Fibroblast of skin of back (primary cell): ENCODE measurements at places on chromosomes 4 and X.

GRCh38 chr4:36773467-36773866 lies 471.1 kb upstream of the NWD2 start:
- no peak for DNase-seq

DNA sequence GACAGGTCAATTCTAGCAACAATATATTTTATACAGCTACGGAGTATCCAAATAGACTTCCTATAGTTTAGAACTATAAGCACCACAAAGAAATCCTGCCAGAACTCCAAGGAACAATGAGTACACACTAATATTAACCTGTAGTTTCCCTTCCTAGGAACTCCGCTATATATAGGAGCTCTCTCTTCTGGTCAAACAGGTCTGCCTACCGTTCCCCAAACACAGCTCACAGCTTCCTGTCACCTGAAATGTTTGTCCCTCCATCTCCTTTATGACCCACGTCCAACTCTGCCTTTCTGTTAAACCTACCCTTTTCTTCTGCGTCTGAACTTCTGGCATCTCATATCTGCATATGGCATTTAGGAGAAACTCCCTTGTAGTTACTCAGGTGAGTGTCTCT lies 10.5 kb upstream of the GJB1 start:
- no peak for DNase-seq

DNA sequence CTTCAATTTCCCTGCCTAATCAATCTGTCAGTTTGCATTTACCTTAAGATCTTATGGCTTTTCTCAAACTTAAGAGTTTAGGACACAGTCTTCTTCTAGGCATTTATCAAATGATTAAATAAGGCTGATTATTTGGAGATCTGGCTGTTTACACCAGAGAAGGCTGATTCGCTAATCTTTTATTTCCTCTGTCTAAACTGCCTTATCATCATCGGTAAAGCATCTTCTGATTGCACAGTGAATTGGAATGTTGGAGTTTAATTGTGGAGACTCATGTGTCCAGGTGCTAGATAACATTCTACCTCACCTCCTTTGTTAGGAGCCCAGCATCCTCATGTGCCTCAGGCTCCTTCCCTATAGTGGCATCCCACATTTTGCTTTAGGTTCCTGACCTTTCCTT lies 100.3 kb upstream of the DDIT4L start:
- peak; percentile 39 for DNase-seq

GRCh38 chrX:124771292-124771691 lies 424.9 kb downstream of the SH2D1A start:
- DNase-seq: no peak

DNA sequence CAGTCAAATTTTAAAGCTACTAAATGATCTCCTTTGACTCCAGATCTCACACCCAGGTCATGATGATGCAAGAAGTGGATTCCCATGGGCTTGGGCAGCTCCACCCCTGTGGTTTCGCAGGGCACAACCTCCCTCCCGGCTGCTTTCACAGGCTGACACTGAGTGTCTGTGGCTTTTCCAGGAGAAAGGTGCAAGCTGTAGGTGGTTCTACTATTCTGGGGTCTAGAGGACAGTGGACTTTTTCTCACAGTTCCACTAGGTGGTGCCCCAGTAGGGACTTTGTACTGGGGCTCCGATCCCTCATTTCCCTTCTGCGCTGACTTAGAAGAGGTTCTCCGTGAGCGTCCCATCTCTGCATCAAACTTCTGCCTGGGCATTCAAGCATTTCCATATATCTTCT lies 845.2 kb downstream of the PCDH18 start:
- DNase-seq: no peak

GRCh38 chrX:7264399-7264798 lies 116.4 kb upstream of the PUDP start:
- DNase-seq: no peak

- no peak for DNase-seq
Observed at GRCh38 chr4:139749338-139749737, 83.7 kb downstream of the MGST2 start.
